K562 (cell line): ENCODE measurements at places on chromosomes 12 and 14. TPM values are rescaled to one million over a fixed set of nuclear protein-coding genes. Genes with fewer than 3 reads are reported as not detected.

DNA sequence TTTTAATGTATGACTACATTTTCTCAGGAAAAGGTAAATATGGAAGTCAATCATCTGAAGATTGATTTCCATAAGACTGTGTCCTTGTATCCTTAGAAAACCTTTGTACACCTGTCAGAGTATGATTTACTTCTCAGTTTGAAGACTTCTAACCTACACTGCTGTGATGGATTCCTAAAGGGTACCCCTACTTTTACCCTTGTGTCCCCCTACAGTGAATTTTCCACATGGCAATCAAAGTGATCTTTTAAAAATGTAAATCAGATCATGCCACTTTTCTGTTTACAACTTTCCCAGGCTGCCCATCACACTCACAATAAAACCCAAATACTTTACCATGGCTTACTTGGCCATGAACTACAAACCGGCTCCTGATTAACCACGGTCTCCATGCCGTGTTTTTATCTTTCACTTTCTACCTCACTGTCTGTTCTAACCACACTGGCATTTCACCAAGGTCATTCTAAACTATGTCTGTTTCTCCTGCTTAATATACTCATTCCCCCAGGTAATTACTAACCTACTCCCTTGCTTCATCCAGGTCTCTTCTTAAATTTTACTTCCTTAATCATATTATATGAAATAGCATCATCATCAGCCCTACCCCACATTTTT lies 8.1 kb downstream of the DNAI7 start:
- no peak overlapping the region for H3K4me3 ChIP-seq
- no peak for DNase-seq
- H3K27me3 ChIP-seq: no peaks in the 10 kb centered on the region; the same call in 1 of the 2 replicates
- H3K36me3 ChIP-seq: no peaks in the 10 kb centered on the region
- no peaks in the 10 kb centered on the region for H3K4me1 ChIP-seq

RDH5 gene
- 1.0 and 1.5 TPM in 2 replicates for total RNA-seq

RASSF9 gene
- total RNA-seq: not detected in 2 replicates

PAH gene
- 0.31 and 0.75 TPM in 2 replicates for total RNA-seq

DNA sequence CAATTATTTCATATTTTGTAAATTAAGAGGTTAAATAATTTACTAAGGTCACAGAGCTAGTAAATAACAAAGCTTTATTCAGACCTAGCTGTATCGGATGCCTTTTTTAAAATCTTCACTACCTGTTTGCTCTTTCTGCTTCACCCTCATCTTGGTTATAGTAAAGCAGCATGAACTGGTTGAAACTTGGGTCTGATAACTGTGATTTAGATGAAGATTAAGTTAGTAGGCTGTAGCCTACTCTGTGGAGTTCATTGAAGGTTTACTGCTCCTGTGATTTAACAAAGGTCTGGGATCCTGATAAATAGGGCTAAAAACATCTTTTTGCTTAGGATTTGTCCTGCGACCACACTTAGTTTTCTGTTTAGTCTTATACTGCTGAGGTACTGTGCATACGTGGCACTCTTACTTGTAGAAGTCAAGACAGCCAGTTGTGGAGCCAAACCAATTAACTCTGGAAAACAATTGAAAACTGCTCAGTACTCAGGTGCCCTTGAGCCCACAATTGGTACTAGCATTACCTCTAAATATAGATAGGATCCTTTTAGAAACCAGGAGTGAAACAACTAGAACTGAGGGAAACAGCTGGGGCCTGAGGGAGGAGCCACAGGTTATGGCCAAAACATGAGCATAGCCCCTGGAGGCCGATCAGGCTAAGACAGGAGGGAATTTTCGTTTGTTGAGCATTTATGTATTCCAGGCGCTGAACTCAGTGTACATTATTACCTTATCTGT lies 2.3 kb downstream of the SPATS2 start:
- peak; percentile 43 for DNase-seq
- peaks cover 25% of the 10 kb centered on the region; the same call in 2 of the 3 replicates for H3K4me1 ChIP-seq
- peaks cover 10% of the 10 kb centered on the region; the same call in 1 of the 3 replicates for H3K36me3 ChIP-seq
- peak overlapping the region; percentile 17; the same call in 2 of the 3 replicates for H3K27ac ChIP-seq
